T-helper 1 cell (primary cell): ENCODE measurements at places on chromosomes 3 and 15.

- DNase-seq: no peak
Measured at GRCh38 chr3:190528706-190529105, 14.8 kb downstream of the IL1RAP start.

DNA sequence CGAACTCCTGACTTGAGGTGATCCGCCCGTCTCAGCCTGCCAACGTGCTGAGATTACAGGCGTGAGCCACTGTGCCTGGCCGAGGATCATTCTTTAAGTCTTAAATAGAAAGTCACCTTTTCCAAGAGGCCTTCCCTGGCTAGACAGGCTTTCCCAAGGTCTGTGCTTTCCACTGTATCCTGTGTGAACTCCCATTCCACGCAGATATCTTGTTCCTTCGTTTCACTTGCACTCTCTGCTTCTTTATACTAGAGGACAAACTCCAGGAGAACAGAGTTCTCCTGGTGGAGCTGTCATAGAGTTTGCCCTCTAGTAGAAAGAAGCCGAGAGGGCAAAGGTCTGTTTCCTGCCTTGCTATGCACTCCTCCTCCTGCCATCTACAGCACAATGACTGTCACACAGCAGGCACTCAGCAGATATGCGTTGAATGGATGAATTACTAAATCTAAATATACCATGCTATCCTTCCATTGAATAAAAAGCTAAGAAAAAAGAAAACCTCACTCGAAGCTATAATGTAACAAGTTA is 211.2 kb downstream of the FOXP1 start:
- no peak for DNase-seq

DNA sequence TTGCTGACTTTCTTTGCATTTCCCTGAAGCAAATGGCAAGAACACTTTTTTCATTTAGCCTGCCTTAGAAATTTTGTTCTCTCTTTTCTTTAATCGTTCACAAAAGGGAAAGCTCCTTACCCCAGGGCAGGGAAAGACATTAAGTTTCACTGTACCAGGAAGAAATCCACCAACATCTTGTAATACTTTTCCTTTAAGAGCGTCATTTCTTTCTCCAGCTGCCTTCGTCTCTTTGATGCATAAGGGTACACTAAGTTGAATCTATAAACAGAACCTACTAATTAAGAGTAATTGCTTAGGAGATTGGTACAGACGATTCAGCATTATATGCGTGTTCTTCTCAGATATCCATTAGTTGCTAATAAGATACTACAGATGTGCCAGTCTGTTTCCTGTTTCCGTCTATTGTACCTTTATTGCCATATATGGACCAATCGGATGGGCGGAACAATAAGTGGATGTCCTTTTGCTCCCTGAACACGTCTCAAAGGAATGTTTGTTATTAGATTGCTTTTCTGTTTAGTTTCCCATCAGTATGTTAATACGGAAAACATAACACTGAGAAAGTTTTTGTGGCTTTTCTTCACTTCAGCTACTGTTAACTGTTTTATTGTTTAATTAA is 276.7 kb upstream of the RARB start:
- DNase-seq: no peak

DNA sequence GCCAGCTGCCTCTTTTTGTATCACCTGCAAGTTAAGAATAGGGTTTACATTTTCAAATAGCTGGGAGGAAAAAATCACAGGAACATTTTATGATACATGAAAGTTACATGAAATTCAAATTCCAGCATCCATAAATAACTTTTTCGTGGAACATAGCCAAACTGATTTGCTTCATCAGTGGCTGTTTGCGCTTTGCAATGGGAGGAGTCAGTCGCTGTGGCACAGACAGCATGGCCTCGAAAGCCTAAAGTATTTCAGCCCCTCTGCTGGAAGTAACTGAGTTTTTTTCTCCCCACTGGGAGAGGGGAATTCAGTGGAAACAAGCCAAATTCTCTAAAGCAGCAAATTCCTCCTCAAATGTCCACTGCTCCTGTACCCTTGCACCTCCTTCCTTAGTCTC is 271.9 kb downstream of the SUCLG2 start:
- no peak for DNase-seq

- DNase-seq: no peak
Measured at GRCh38 chr3:30188713-30189112, 417.7 kb upstream of the TGFBR2 start.

GRCh38 chr3:160601288-160601687 is 35.9 kb upstream of the KPNA4 start:
- no peak for DNase-seq

- no peak for DNase-seq
Measured at GRCh38 chr3:157282261-157283191, 122.6 kb upstream of the CCNL1 start.

GRCh38 chr3:72375237-72376076 is 472.8 kb downstream of the SHQ1 start:
- no peak for DNase-seq

- DNase-seq: no peak
Measured at GRCh38 chr15:69016021-69016595, 1.6 kb downstream of the NOX5 start.

DNA sequence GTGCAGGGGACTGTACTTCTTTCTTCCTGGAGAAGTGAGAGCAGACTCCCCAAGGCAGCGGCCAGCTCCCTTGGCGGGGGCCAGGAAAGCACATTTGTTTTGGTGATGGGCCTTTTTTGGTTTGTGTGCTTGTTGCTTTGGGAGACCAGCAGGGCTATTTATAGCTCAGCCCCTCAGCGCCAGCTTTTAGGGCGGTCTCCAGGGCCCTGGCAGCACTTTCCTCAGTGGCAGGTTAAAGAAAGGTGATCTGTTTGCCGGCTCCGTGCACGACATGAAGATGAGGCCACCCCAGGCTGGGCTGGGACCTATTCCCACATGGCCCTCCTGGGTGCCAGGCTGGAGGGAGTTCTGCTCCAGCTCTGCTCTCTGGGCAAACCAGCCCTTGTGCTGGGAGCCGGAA is 21.8 kb downstream of the SLC6A11 start:
- no peak for DNase-seq

GRCh38 chr3:169769287-169770181 is at the start of gene ACTRT3:
ACTRT3 (minus strand) TSS chr3:169769561; CDS start chr3:169769520, 41 bp downstream.
- DNase-seq: peak; percentile 53

DNA sequence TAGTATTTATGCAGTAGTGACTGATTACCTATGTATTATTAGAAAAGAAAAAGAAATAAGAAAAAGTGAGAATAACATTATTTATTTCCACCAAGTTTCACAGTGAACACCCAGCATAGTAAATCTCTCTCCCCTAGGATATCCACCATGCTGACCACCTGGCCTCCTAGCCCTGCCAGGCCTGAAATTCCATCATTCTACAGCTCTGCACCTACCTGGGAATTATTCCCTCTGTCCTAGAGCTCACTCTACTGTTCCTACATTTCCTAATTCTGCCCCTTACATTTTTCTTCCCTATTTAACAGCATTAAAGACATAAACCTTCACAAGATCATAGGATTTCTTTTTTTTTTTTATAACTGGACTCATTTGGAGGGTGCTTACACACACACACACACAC is 525.3 kb upstream of the PPP2R3A start:
- no peak for DNase-seq

GRCh38 chr15:83983634-83984458 is 251.7 kb upstream of the GOLGA6L4 start:
- DNase-seq: no peak

DNA sequence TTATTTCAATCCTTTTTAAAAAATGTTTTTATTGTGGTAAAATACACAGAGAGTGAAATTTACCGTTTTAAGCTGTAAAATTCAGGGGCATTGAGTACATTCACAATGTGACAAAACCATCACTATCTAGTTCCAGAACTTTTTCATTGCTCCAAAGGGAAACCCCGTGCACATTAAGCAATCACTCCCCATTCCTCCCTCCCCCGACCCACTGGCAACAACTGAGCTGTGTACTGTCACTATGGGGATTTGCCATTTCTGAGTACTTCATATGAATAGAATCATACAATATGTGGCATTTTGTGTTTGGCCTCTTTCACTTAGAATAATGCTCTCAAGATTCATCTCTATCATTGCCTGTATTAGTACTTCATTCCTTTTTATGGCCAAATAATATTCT is 45.5 kb upstream of the BOC start:
- DNase-seq: no peak

- DNase-seq: no peak
Measured at GRCh38 chr3:179464323-179465092, 13.2 kb upstream of the GNB4 start.

- no peak for DNase-seq
Measured at GRCh38 chr3:171470714-171471227, 10.6 kb upstream of the TNIK start.

DNA sequence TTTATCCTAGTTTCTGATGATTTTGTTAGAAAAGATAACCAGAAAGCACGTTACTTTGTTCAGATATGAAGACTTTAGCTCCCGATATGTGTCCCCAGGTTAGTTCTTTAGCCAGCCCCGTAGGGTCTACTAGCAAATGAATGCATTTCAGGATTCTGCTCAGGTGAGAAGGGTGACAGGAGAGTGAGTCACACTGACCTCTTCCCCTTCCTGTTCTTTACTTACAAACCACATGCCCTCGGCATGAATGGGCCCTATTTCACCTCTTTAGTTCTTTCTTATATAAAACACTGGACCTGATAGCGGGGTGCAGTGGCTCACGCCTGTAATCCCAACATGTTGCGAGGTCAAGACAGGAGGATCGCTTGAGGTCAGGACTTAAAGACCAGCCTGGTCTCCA is 98.4 kb downstream of the SLC49A4 start:
- no peak for DNase-seq

- no peak for DNase-seq
Measured at GRCh38 chr15:27541581-27541980, 557.5 kb downstream of the OCA2 start.

GRCh38 chr3:184465883-184466412 is 86.1 kb downstream of the CHRD start:
- no peak for DNase-seq

DNA sequence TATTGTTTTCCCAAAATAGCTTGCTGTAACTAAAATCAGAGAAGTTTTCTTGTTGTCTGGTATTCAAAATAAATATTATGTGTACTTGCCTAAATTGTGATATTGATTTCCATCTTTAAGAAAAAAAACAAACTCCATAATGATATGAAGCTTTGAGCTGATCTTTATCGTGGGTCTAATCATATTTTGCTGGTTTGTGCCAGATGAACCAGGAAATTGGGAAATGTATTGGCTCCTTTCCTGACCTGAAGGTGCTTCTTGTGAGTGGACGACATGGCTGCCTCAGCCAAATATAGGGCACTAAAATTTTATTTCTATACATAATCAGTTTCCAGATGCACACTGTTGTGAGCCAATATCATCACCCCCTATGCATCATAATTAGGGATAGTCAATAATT is 113.3 kb downstream of the DIPK2A start:
- no peak for DNase-seq

DNA sequence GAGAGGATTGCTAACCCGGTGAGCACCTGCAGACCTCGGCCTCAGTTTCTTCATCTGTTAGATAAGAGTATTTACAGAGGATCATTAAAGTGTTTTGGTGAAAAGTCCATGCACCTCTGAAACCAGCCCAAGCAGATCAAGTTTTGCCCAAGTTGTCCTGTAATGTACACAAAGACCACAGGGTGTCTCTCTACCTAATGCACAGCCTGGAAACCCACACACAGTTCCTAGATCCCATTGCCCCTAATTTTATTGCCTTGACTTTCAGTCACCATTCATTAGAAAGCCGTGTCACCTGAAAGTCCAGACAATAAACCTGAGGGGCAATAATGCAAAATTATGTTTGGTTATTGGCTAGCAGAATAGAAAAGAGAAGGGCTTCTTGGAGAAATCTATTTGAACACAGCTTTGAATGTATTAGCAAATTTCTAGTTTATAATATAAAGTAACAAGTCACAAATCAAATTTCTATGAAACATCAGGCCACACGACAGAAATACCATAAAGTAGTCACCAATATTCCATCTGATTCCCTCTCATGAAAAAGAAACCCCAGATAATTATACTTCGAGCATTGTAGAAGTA is 161.3 kb upstream of the SLC2A2 start:
- DNase-seq: no peak

GRCh38 chr15:90914305-90915080 is 11.4 kb downstream of the MAN2A2 start:
- DNase-seq: no peak

- peak; percentile 51 for DNase-seq
Measured at GRCh38 chr3:41117398-41117870, 81.9 kb upstream of the CTNNB1 start.

GRCh38 chr3:158711886-158712285 is 20.4 kb downstream of the RARRES1 start:
- no peak for DNase-seq

DNA sequence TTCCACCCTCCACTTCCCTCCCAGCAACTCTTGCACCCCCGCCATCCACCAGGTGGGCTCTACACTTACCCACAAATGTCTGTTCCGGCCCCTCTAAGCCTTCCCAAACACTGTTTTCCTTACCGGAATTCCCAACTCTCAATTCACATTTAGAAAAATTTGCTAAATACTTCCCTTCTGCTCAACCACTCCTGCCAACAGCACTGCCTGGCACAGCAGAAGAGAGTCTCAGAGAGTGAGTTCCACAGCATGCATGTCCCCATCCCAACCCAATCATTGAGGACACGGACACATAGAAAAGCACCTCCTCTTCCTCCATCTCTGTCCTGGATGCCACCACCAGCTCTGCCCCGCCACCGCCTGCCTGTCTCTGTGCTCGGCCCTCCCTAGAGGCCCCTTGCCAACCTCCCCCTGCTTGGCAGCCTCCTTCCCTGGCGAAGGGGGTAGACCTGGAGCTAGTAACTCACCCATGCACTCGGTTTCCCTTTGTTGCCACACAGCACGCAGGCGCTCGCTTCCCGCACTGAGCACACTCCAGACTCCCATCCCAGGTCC is 66.2 kb upstream of the SLC6A1 start:
- DNase-seq: no peak

- DNase-seq: no peak
Measured at GRCh38 chr3:122903171-122903570, 108.3 kb downstream of the SLC49A4 start.

GRCh38 chr3:13280811-13281506 is 139.2 kb downstream of the NUP210 start:
- no peak for DNase-seq

DNA sequence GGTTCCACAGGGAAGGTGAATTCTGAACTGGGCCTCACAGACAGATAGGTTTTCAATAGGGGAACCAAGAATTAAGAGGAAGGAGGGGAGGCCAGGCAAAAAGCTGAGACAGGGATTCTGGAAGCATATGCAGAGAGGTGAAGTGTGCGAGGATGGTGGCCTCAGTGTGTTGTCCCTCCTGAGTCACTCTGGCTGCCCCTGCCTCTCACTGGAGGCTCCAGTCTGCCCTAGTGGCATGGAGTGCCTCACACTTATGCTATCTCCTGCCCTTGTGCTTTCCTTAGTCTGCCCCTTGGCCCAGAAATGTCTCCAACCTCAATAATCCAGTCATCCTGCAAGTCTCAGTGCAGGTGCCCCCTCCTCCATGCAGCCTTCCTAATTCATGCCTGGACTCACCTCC is 32.2 kb upstream of the RBP1 start:
- no peak for DNase-seq

DNA sequence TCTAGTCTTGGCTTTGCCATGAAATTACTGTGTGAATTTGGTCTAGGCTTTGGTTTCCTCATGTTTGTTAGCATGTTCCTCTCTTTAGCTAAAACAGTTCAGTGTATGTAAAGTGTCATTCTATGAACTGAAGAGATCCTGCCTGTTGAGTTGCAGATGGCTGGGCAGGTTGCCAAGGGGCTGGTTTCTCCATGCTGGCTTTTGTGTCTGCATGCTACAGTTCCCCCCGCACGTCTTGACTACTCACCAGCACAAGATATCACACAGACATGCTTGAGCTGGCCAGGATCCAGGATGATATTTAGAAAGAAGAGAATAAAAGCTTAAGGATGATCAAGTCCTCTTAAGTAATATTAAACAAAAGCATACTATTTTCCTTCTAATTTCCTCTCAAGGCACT is 90.2 kb downstream of the CERS3 start:
- no peak for DNase-seq

- DNase-seq: no peak
Measured at GRCh38 chr3:170425491-170426239, 7.0 kb downstream of the CLDN11 start.
